ENCODE measurements at places on chromosomes 7 and 10. TPM values are rescaled to one million over a fixed set of nuclear protein-coding genes. Genes with fewer than 3 reads are reported as not detected.

DNA sequence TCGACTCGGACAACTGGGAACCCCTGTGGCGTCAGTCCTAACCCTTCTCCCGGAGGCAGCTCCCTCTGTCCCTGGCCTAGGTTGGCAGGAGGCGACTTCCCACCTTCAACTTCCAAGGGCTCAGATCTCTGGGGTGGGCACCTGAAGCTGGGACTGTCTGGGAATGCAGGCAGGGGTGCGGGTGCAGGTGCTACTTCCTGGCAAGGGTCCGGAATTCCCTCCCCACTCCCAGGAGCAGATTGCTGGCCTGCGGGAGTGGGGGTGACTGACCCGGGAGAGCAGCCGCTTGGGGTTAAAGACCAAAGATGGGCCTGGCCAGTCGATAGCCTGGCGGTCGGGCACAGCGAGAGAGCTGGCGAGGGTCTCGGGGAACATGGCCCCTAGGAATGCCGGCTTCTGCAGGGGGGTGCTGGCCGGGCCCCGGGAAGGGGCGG lies 387 bp downstream of the EPHA1 start:
- DNase-seq: no peak

KRIT1 gene
- total RNA-seq: 64.1 TPM

DNA sequence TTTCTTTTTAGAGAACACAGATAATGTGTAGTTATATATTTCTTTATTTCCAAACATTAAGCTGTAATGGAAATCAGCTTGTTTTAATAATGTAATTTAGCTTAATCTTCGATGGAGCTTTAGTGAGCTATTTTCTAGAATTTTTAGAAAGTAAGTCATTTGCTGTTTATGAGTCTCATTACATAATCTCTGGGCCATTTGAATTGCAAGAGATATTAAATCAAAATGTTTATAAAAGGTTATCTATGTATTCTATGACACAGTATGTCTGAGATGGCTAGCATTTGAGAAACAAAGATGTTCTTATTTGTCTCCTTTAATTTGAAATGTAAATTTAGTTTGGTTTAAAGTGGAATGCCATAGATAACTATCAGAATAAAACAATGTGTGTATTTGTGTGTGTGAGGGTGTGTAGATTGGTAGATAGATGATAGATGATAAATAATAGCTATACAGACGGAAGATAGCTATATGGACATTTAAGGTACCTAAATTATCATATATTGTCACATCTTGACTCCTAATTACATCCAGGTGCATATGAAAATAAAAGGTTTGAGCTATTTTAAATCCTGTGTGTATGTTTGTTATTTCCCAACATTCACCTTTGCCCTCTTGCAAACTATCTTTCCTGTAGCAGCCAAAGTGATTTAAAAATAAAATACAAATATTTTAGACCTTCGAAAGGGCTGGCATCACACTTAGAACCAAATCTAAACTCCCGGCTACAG lies 478.0 kb upstream of the KLF6 start:
- no peak for DNase-seq

DNA sequence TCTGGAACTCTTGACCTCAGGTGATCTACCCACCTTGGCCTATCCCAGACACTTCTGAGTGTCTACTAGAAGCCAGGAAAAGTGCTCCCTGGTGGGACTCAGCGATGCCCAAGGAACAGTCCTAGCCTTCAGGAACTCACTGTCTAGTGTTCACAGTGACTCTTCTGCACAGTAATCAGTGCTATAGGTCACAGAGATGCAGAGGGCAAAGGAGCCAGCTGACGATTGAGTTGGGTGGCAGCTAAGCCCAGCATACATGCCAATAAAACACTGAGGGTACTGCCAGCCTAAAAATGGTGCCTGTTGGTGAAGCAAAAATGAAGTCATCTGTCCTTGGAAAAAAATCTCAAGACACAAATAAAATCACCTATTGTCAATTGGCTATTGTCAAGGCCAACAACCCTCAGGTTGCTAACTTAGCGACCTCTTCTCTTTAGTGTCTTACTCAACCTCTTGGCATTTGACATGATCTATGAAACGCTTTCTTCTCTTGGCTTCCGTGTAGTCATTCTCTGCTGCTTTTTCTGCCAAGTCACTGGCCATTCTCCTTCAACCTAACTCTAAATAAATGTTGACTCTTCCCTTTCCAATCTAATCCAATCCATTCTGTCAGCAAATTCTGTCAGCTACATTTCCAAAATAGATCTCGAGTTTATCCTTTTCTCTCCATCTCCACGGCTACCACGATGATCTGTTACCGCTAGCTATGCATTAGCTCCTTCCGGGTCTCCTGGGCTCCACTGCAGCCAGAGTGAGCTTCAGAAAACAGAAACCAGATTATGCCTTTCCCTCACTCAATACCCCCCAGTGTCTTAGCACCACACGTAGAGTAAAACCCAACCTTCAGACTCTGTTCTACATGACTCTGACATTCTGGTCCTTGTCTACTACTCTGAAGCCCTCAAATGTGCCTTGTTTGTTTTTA lies 99.2 kb downstream of the ATXN7L1 start:
- no peak for DNase-seq

GRCh38 chr10:78570633-78571235 lies 498.0 kb upstream of the ZMIZ1 start:
- DNase-seq: peak; percentile 49

LRRC17 gene
- total RNA-seq: 38.0 TPM

GRCh38 chr7:4814433-4814832 lies 39.0 kb downstream of the AP5Z1 start:
- DNase-seq: no peak

GRCh38 chr7:98399462-98399861 lies 1.4 kb downstream of the BAIAP2L1 start:
- peak; percentile 19 for DNase-seq

CHAT gene
- not detected for total RNA-seq

DNA sequence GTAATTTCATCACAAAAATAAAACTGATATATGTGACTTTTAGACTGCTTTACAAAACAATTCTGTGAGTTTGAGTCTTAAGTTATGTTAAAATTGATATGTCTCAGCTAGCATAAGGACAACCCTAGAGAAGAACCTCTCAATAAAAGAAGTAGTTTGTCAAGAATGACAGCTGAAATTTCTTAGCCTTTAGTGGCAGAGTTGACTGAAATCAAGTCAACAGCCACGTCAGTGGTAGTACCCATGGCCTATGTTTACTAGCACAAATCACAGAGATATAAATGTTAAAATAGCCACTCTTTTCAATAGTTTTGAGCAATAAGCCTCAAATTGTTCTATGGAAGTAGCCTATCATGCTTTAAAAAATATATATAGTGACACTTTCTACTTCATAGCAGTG lies 138.9 kb upstream of the FERD3L start:
- DNase-seq: no peak

GRM3 gene
- total RNA-seq: not detected

GRCh38 chr7:95907337-95907736 lies 135.0 kb downstream of the DYNC1I1 start:
- DNase-seq: no peak

GRCh38 chr7:49398236-49398635 lies 375.2 kb upstream of the VWC2 start:
- peak; percentile 67 for DNase-seq

DNA sequence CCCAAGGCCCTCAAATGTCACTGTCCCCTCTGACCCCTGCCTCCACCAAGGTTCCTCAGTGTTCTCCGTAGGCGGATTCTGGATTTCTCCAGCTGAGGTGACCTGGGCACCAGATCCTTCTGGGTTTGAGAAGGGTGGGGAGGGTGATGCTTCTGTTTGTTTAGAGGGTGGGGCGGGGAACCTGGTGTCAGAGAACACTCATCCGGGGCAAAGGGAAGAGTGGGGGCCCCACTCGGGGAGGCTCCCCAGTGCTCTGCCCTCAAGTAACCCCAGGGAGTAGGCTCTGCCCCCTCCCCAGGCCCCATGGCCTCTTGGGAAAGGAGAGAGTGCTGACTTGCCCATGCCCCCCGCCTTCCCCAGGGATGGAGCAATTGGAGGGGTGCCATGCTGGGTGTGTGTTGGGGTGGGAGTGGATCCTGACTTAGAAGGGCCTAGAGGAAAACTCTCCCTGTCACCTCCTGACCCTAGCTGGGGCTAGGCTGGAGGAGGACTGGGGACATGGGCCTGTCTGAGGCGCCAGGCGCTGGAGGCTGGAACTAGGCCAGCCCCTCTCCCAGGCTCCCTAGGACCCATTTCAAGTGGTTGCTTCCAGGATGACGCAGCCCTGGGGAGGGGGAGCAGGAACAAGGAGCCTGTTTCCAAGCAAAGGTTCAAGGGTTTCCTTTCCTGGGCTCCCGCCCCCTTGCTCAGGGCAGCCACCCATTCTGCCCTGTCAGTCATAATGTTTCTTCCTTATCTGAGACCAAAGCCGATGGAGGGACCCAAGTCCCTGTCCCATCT lies 27.9 kb downstream of the KAZALD1 start:
- no peak for DNase-seq

- DNase-seq: no peak
Measured at GRCh38 chr7:28747854-28748253, 210.3 kb downstream of the TRIL start.

GRCh38 chr10:7687228-7687907 lies 15.7 kb upstream of the ITIH2 start:
- DNase-seq: peak; percentile 96

GRCh38 chr7:149680331-149681025 lies 92.9 kb downstream of the ZNF467 start:
- no peak for DNase-seq

AKR1C4 gene
- not detected for total RNA-seq

GRCh38 chr10:97768322-97769315 lies 3.2 kb downstream of the SFRP5 start:
- no peak for DNase-seq

DNA sequence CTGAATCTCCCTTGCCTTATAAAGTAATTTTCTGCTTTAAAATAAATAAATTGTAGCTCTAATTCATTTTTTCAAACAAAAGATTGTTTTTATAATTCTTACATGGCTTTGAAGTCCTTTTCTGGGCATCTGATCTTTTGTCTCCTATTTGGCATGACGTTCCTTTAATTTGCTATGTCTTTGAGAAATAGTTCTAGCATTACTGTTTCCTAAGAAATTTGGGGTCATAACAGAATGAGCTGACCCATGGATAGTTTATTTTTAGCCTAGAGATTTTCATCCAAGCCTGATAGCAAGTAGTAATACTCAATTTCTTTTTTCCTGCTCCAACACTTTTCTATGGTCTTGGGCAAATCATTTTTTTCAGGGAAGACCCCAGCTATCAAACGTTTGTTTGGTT lies 31.4 kb downstream of the CCDC71L start:
- no peak for DNase-seq

DNA sequence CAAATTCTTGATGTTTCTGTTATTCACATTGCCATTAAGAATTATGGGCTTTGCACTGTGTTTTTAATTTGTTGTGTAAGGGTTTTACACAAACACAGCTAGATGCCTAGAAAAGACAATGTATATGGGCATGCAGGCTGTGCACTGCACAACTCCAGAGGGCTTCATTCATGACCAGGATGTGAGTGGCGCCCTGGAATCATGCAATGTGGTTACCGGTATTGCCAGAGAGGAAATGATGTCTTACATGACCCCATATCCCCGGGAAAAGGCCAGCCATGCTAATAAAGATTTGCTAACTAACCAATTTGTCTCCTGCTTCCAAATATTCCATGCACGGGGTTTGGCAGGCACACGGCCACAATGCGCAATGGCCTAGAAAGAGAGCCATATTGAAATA lies 16.9 kb downstream of the KCNMA1 start:
- no peak for DNase-seq

MSS51 gene
- total RNA-seq: 9.5 TPM

DNA sequence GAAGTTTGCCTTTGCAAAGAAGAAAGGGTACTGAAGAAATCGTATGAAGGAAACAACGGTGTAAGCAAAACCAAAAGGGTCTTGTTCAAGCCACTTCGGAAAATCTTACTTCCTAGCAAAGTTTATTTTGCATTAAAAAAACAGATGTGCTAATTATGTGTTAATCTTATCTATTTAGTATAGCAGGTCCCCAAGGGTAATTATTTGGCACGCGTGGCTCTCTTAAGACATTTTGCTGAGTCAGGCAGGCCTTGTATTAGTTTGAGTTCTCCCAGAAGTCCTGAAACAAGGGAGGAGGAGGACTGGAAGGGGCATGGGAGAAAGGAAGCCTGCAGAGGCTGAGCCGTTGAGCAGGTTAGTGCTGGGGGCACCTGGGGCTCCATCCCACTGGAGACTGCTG lies 44.9 kb downstream of the TMEM178B start:
- DNase-seq: no peak

HOXA5 gene
- total RNA-seq: 0.21 TPM

- no peak for DNase-seq
Measured at GRCh38 chr10:118246332-118247295, 95.5 kb downstream of the FAM204A start.

GRCh38 chr10:12448729-12449391 lies 99.5 kb downstream of the CAMK1D start:
- DNase-seq: no peak

- DNase-seq: no peak
Measured at GRCh38 chr10:121792198-121792597, 135.6 kb downstream of the ATE1 start.

MYL10 gene
- 20.9 TPM for total RNA-seq

- DNase-seq: no peak
Measured at GRCh38 chr7:157515342-157516041, 178.7 kb downstream of the DNAJB6 start.

- DNase-seq: no peak
Measured at GRCh38 chr10:9766762-9767161, 1250.9 kb upstream of the CELF2 start.

DNA sequence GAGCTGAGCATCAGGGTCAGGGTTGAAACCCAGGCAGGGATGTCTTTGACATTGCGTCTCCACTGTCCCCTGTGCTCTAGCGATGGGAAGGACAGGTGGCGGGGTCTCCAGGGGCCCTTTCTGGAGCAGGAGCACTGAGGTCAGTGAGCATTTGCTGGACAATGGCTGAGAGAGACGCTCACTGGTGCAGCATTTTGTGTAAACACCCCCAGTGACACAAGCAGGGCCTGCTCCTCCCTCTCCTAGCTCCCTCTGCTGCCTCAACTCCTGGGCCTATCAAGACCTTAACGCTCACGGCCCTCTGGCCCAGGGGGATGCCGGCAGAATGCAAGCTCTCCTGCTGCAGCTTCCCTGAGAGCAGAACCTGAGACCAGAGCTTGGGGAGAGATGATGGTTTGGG lies 17.4 kb upstream of the INMT start:
- no peak for DNase-seq

GRCh38 chr7:42359946-42360345 lies 122.9 kb upstream of the GLI3 start:
- no peak for DNase-seq

DNA sequence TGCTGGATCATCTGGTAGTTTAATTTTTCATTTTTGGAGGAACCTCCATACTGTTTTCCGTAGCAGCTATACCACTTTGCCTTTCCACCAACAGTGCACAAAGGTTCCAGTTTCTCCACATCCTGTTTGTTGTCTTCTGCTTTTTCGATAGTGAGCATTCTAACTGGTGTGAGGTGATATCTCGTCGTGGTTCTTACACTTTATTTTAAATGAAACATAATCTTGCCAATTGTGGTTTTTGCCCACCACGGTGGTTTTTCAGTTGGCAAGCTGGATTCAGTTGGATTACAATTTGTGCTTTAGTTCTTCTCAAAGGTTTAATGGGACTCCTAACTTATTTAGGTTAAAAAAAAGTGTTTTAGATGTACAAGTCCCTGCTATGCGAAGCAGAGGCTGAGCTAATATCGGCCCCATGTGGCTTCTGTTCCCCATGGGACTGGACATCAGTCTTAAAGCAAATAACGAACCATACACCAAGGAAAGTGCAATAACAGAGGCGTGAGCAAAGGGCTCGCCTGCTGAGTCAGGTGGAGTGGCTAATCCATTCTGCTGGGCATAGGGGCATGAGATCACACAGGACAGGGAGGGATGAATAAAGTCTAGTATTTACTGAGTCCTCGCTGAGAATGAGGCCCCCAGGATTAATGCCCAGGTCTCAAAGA lies 153.6 kb downstream of the AOAH start:
- DNase-seq: no peak

NAT16 gene
- not detected for total RNA-seq

HTR5A gene
- not detected for total RNA-seq

Measured in tongue (tissue), 3 donors.